ENCODE measurements at places on chromosomes 2 and 18.

GRCh38 chr2:29916571-29916970 lies 4.8 kb downstream of the ALK start:
- no peak for DNase-seq

DNA sequence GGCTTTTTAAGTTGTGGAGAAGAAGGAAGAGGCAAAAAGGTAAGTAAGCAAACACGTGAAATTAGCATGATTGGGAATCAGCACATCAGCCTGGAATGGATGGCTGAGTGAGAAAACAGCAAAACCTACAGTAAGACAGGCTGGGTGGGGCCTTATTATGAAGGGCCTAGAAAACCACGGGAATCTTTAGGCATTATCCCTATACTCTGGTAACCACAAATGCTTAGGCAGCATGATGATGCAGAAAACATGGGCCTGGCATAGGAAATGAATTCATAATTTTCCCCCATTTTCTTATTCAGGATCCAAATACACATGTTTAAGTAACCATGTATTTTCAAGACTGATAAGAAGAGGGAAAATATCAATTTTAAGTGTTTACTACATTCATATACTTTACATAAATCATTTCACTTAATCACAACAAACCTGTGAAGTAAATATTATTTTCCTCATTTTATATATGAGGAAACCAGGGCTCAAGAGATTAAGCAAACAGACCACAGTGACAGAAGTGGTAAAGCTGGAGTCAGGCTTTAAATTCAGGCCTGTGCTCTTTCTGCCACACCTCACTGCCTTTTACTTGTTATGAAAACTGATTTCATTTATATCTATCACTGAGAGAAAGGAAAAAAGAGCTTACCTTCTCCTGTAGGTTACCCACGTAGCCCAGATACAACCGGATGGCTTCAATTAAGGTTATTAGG lies 4.0 kb downstream of the TMEM17 start:
- no peak for DNase-seq

GRCh38 chr2:61149074-61149473 lies 12.9 kb upstream of the C2orf74 start:
- DNase-seq = no peak

DNA sequence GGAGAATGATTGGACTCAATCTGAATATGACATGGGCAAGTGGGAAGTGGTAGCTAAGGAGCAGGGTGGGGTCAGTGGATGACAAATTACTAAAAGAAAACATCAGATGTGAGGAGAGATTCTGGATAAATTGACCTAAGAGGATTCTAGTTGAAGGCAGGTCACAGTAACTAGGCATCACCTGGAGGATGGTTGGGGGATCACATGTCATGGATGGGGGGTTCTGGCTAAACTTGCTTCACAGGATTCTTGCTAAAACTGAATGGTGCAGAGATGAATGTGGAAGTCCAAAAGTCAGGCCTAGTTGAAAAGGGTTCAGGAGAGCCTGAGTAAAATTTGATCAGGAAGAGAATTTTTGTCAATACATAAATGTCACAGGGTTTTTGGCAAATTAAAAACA lies 18.3 kb downstream of the CLHC1 start:
- no peak for DNase-seq

GRCh38 chr2:107545851-107546250 lies 280.8 kb upstream of the RGPD4 start:
- no peak for DNase-seq

DNA sequence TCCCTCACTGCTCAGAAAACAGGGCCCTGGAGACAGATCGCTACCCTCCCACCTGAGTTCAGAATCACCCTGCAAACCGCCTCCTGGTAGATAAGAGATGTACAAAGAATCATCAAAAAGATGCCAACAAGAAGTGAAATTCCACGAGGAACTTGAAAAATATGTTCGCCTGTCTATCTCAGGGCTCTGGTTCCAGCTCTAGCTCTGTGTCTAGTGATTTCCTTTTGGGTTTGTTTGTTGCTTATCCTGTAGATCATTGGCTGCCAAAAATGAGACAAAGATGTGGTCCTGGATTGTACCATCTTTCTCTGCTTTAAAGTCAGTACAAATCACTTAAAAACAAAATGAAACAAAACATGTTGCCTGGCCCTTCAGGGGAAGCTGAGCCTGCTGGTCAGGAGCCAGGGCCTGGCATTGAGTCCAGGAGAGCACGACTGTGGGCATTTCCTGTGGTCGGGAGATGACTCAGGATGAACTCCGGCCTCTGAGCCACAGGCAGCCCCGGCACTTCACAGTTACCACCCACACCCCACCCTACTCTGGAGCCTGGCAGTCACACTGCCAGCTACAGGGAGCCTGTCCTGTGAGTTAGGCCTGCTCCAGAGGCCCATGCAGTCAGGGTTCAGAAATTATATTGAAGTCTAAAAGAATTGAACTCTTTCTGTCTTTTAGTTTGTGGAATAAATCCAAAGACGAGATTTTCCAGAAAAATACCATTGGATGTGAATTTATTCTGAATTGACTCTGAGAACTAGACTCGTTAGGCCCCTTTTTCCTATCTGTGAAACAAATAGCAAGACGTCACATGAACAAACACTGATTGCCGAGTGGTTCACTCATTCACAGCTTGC lies 8.0 kb upstream of the ITGB6 start:
- peak; percentile 36 for DNase-seq

- DNase-seq = no peak
These were observed 150.2 kb upstream of the NFATC1 start for GRCh38 chr18:79245517-79246001.

DNA sequence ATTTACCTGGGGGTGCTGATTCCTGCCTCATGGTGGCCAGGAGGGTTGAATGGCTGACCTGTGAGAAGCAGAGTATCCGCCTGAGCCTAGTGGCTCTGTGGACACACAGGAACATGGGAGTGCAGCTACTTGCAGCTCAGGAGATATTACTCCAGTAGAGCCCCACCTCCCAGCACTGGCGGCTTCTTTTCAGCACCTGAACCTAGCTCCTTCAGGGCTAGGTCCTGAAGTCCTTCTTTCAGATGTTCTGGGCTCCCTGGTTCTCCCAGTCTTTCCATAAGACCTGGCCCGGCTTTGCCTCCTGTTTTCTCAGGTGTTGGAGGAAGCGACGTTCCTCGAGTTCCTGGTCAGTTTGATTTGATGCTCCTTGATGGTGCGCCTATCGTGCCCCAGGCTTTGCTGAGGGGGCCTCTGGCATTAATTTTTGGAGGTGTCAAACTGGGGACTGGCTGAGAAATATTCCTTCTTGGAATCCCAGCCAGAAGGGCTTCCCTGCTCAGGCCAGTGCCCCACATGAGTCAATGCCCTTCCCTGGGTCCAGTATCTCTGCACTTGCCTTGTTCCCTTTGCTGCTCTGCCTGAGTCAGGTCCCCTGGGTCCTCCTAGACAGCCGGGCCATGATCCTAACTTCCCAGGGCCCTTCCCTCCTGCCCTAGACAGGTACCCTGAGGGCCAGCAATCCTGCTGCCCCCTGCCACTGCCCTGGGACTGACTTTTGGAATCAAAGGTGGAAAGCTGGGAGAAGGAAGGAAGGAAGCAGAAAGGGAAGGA lies 110.7 kb upstream of the HAAO start:
- no peak for DNase-seq

- no peak for DNase-seq
These were observed 459.0 kb downstream of the BCL11A start for GRCh38 chr2:60094450-60094929.

DNA sequence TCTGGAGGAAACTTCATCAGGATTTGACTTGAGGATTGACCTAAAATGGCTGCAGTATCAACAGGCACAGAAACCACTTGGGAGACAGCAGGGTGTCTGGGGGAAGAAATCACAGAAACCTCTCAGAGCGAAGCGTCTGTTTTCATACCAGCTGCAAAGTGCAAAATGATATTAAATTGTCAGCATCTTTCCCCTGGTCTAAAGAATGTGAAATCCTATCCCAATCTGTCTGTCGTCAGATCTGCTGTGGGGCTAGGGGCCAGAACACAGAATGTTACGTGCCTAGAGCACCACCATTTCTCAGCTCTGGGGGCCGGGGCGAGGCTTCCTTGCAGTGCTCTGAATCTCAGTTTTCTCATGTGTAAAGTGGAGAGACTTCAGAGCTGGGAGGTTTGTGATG lies 54.1 kb upstream of the MYCN start:
- no peak for DNase-seq

DNA sequence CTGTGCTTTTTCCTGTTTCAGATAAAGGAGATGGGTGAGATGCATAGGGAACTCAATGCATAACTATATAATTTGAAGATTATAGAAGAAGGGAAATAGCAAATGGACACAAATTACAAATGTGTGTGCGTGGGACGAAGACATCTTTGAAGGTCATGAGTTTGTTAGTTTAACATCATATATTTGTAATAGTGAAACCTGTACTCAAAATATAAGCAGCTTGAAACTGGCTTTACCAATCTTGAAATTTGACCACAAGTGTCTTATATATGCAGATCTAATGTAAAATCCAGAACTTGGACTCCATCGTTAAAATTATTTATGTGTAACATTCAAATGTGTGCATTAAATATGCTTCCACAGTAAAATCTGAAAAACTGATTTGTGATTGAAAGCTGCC lies 16.4 kb upstream of the MSH2 start:
- DNase-seq = no peak

DNA sequence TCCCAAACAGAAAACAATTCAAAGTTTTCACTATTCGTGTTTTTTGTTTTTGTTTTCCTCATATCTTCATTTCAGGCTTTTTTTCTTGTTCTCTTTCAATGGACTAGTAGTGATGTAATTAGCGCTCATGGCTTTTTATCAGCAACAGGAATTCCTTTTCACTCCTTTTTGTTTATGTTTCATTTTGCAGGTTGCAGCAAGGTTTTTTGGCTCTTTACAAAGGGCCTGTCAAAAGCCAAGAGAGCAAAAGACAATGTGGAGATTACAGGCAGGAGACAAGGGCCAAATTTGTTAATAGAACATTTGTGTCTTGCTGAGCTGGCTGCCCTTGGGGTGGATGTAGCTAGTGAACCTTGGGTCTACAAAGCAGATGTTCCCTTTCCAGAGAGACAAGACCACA lies 467.4 kb upstream of the CDH20 start:
- no peak for DNase-seq

DNA sequence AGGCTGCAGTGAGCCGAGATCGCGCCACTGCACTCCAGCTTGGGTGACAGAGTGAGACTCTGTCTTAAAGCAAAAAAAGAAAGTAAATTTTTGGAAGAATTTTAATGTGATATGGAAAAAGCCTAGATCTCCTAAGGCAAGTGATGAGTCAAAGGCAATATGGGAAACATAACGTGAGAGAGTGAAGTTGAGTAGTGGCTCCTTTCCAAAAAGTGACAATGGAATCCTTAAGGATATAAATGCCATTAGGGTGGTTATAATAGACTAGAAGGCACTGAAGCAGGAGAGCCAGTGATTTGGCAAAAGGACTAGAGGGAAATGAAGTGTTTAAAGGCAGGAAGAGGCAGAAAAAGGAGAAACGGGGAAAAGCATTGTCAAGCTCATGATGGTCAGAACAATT lies 25.6 kb downstream of the ARHGAP28 start:
- no peak for DNase-seq

DNA sequence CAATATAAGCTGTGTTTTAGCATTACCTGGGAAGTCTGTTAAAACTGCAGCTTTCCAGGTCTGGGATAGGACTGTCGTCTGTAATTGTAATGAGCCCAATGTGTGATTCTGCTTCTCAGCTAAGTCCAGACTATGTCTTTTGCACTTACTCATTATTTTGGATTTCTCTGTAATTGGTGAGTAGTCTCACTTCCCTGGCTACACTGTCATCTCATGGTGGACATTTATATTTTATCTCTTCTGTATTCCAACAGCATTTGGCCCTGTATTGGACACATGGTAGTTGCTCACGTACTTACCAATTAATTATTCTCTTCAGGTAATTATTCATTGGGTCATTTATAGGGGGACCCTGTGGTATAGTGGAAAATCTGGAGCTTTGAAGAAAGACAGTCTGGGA lies 28.0 kb downstream of the LHCGR start:
- no peak for DNase-seq
